ENCODE measurements at places on chromosomes 6 and 20.

GRCh38 chr20:35451295-35451694, 4.1 kb upstream of the CEP250 start:
- no peak for DNase-seq

GRCh38 chr6:17630511-17631073, 30.5 kb downstream of the FAM8A1 start:
- DNase-seq, result no peak

GRCh38 chr20:40777653-40778052, 88.6 kb upstream of the MAFB start:
- no peak for DNase-seq

GRCh38 chr6:22043284-22043962, 253.4 kb downstream of the PRL start:
- no peak for DNase-seq

- DNase-seq, result no peak
Measured at GRCh38 chr6:82436740-82437139, 73.1 kb downstream of the TPBG start.

- DNase-seq, result no peak
Measured at GRCh38 chr6:156674197-156674596, 103.0 kb upstream of the ARID1B start.

- no peak for DNase-seq
Measured at GRCh38 chr6:44415873-44416502, 28.5 kb downstream of the CDC5L start.

- DNase-seq, result no peak
Measured at GRCh38 chr20:34774449-34774848, 51.0 kb downstream of the NCOA6 start.
